ENCODE measurements at places on chromosomes 11 and 22.

GRCh38 chr11:124917115-124917637 is 1.9 kb upstream of the HEPN1 start:
- no peak for DNase-seq

- no peak for DNase-seq
These were observed 34.8 kb downstream of the MRGPRX2 start for GRCh38 chr11:19025481-19026406.

GRCh38 chr11:22169833-22170232 is 23.1 kb upstream of the ANO5 start:
- DNase-seq: no peak

DNA sequence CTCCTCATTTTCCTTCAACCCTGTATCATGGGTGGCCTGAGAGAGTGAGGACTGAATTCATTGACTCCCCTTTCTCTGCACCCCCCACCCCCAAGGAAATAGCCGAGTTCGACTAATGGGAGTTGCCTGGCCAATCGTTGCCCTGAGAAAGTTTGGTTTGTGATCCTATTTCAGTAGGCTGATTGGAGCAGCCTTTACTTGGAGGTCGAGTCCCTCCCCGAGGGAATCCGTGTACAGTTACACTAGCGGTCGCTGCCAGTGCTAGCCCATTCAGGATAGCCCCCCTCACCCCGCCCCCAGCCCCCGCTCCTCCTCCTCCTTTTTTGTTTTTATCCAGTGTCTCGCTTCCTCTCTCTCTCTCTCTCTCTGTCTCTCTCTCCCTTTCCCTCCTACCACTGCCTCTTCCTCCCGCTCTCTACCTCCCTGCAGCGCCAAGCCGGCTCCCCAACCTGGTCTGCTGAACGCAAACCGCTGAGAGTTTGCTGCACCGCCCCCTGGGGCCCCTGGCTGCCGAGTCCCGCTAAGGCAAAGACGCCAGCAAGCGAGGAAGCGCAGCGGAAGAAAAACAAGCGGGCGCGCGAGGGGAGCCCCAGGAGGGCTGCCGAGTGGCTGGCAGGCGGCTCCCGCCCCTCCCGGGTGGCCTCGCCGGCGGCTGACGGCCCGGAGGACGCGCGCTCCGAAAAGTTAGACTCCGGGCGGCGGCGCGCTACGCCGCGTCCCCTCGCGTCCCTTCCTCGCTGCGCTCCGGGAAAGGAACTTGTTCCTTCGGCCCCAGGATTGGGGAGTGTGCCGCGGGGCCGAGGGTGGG is at the start of gene GRAMD1B:
GRAMD1B (plus strand) TSS at position 357 of the 808 bp plus-strand sequence. CDS start 524 bp downstream, outside the sequence.
- DNase-seq: peak; percentile 46
